ENCODE measurements at places on chromosomes 16 and 17.

DNA sequence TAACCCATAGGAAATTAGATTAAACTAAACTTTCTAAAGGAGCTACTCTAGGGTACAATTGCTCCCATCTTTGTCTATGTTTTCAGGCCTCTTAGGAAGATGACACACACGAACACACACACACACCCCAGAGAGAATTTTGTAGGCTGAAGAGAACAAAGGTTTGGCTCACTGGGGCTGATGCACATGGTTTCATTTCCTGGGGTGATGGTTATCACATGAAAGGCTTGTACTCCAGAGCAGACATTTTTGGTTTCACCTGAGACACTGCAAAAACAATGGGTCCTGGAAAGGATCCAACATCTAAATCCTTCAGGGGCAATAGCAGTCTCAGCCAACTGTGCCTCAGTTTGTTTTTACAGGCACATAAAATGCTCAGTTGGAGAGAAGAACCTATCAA, 62.8 kb downstream of the GRB7 start:
- DNase-seq = no peak

DNA sequence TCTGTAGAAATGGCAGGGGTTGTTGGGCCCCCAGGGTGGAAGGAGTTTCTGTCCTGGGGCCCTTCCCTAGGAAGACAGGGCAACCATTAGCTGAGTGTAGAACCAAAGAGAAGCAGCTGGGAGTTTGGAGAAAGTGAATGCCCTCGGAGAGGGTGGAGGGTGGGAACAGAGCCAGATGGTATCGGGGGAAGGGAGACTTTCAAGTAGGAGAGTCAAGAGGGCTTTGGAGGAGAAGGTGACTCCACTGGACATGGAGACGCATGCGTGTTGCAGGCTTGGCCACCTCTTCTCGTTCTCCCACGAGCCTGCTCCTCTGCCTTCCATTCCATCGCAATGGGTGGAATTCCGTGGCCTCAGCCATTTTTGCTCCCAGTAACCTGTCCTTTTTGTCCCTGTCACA, 19.4 kb downstream of the SLC47A1 start:
- DNase-seq = no peak

GRCh38 chr16:70703041-70703834, 17.4 kb upstream of the MTSS2 start:
- no peak for DNase-seq

DNA sequence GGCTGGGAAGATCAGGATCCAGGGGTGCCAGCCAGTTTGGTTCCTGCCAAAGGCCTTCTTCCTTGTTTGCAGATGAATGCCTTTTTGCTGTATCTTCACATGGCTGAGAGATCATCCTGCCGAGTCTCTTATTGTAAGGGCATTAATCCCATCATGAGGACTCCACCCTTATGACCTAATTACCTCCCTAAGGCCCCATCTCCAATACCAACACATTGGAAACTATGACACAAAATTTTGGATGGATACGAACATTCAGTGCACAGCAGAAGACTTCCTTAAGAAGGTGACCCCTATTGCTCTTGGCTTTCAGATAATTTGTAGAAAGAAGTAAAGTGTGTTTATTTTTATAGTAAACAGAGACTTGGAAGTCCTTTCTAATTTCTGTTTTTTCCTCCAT, 1164.7 kb upstream of the CDH8 start:
- DNase-seq = no peak

GRCh38 chr16:49441366-49441780, 67.8 kb downstream of the C16orf78 start:
- DNase-seq = peak; percentile 20

DNA sequence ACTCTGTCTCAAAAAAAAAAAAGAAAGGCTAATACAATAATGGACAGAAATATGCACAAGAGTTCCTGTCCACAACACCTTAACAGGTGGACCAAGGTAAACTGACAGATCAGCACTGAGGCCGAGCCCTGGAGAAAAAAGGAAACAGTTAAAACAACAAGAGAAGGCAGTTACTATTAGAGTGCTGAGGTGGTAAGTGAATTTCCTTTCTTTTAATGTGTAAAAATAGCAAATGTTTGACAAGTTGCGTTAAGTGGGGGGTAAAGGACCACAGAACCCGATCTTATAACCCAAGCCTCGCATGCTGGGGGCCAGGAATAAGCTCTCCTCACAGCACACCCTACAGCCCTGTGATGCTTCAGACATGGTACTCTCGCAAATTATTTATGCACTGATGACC, 24.8 kb downstream of the TXNDC11 start:
- DNase-seq = no peak

DNA sequence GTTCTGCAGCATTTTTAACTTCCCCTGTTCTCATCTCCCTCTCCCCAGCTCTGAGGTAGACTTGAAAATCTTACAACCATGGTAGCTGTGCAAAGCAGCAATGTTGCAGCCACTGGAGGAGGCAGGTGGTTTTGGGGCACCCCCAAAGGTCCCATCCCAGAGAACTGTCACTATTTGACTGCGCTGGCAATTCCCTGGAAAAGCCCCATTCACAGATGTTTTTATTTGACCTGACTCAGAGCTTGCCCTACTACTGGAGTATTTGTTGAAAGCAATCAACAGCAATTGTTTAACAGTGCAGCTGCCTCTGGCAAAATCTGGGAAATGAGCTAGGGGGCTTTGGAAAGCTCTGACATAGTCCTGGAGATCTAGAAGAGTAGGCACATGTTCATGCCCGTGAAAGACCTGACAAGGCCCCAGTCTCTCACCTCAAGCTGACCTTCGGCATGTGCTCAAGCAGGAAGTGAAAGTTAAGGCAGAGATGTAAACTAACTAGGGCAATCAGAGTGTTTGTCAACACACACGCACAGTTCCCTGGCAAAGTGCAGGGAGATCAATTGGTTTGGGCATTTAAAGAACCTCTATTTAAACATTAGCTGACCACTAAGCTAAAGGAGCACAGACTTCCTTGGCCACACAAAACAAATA, 19.7 kb upstream of the PIK3R5 start:
- DNase-seq = no peak

DNA sequence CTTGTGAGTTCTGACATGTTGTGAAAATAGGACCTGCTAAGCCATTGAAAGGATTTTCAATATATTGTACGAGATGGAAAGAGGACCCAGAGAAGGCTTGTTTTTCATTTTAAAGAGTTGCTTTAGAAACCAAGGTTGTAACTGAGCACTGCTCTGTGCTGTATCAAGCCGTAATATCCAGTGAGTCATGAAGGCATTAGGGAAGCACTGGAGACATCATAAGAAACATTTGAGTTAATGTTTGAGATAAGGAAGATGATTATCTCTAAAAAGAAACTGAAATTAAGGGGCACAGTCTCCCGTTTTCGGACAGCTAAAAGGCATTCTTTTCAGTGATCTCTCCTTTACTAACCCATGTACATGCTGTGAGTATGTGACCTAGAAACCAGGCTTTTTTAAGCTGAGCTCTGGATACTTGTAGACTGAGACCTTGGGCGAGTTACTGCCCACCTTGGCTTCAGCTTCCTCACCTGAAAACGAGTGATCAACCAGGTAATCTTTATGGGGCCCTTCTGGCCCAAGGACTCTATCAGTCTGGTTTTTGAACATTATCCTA, 149.2 kb upstream of the TBX2 start:
- DNase-seq = no peak

DNA sequence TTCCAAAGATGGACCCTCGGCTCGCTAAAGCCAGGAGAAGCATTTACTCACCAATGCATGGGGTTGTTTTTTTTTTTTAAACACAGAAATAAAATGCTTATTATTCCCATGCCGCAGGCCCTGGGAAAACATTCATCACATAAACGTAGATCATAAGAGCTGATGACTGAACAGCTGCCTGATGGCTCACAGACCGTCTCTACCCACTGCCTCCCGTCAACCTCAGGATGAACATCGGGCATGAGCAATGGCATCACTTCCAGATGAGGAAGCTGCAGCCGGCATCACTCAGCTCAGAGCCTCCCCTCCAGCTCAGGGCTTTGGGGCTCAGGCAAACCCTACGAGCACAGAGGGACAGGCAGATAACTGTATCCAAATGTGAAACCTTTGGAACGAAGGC, 380.6 kb downstream of the CPPED1 start:
- DNase-seq = no peak

DNA sequence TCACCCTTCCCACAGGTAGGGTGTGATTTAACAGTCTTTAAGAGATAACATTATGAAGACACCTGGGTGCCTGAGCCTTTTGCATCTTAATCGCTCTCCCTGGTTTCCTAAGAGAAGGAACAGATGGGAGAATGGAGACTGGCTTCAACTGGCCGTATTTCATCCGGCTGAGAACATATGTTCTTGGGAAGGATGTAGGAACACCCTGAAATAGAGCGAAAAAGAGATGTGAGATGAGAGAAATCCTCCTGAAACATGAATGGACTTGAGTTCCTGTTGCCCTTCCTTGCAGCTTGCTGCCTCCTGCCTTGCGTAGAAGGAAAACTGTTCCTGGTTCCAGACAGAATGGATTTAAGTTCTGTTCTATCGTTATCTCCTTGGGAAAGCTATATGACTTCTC, 385.4 kb upstream of the RBFOX1 start:
- DNase-seq = no peak

- no peak for DNase-seq
Measured at GRCh38 chr17:77489893-77490255, 349.1 kb downstream of the SEC14L1 start.

DNA sequence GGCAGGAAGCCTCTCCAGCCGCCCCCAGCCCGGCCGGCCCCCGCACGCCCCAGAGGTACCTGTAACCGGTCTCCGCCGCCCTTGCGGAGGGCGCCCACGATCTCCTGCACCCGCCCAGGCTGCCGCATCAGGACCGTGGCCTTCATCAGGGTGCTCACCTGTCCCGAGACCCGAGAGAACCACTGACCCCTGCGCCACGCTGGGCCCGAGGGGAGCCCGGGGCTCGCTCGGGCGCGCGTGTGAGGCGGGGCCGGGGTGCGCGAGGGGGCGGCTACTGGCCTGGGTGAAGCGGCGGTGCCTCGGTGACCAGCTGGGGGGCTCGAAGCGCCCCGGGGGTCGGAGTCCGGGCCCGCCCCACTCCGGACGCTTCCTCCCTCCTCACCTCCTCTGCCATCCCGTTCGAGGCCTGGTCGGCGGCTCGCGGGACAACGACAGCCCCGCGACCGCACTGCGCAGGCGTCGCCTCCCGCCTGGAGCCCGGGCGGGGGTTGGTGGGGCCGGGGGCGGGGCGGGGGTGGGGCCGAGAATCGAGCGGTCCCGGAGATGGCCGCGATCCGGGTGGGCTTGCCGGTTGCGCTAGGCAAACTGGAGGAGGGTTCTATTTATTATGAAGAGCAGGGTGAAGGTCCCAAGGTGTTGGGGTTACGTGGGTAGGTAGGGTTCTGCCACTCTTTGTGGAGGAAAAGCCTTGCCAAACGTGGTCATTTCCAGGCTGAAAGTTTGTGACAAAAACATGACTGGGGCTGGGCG, at the start of gene NT5C3B:
Gene NT5C3B, minus strand, starts transcription at position 433 of the 750 bp plus-strand sequence. Its CDS starts 39 bp downstream, at position 394.
- peak; percentile 29 for DNase-seq

DNA sequence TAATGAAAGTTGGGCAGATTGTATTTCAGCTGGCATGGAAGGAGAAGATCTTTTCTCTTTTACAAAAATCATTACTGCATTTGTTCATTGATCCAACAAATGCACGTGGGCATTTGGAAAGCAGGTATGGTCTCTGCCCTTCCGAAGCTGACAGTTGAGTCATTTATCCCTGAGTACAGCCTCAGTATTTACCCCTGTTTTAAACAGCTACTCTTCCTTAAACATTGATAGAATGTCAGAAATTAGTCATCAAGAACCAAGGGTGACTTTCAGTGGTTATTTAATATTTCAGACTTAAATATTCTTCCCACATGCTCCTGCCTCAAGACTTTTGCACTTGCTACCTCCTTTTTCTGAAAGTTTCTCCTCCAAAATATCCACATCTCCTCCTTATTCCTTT, 226.7 kb upstream of the HSBP1 start:
- no peak for DNase-seq

GRCh38 chr16:11395008-11395948, 50.0 kb downstream of the RMI2 start:
- no peak for DNase-seq

- no peak for DNase-seq
Measured at GRCh38 chr16:70743791-70744190, 57.2 kb downstream of the VAC14 start.

DNA sequence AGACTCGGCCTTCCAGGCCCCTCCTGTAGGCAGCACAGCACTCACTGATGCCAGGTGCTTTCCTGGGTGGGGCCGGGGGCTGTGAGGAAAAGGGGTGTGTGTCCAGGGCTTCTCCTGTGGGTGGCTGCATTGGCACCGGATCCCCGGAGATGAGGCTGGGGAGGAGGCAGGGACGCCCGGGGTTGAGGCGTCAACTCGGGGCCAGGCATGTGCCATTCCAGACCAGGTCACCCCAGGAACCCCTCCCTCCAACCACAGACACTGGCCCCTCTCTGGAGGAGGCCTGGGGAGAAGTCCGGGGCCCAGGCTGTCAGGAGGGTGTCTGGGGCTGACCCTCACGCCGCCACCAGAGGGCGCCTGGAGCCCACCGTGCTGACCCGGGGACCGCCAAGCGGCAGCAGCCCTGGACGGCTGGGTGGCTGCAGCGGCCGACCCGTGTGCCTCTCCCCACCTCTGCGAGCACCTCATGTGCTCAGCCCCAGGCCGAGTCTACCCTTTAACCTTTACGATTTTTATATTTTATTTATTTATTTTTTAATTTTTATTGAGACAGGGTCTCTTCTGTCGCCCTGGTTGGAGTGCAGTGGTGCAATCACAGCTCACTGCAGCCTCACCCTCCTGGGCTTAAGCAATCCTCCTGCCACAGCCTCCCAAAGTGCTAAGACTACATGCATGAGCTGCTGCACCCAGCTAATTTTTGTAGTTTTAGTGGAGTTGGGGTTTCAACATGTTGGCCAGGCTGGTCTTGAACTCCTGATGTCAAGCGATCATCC, 3.2 kb upstream of the METRN start:
- DNase-seq = peak; percentile 69

DNA sequence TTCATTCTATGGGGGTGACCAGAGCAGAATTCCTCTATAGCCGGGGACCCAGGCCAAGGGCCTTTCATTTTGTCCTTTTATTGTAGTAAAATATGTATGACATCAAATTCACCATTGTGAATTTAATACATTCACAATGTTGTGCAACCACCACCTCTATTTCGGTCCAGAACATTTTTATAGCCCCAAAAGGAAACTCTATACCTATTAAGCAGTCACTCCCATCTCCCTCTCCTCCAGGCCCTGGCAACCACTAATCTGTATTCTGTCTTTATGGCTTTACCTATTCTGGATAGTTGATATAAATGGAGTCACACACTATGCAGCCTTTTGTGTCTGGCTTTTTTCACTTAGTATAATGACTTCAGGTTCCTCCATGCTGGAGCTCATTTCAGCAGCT, 9.7 kb upstream of the TNS4 start:
- DNase-seq = no peak

- DNase-seq = no peak
Measured at GRCh38 chr16:66467611-66468010, 40.5 kb downstream of the BEAN1 start.

DNA sequence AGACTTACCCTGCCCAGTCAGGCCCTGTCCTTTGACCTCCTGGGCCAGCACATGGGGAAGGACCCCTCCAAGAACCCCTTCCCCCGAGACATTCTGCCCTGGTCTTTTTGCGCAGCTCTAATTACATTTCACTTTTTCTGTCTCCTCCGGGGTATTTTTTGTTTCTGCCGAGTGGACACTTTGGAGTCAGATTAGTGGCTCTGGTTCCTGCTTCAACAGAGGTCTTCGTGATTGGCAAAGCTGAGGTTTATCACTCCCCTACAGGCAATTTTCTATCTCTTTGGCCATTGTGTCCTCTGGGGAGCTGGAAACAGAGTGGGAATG, 23.5 kb downstream of the ANKRD40 start:
- no peak for DNase-seq

GRCh38 chr17:7058831-7059447, 15.0 kb upstream of the SLC16A11 start:
- DNase-seq = no peak

- no peak for DNase-seq
Measured at GRCh38 chr16:50735629-50736122, 6.2 kb upstream of the CYLD start.
